ENCODE measurements at places on chromosomes 13 and 19.

GRCh38 chr13:61600360-61601033 is 184.8 kb upstream of the PCDH20 start:
- no peak for DNase-seq

DNA sequence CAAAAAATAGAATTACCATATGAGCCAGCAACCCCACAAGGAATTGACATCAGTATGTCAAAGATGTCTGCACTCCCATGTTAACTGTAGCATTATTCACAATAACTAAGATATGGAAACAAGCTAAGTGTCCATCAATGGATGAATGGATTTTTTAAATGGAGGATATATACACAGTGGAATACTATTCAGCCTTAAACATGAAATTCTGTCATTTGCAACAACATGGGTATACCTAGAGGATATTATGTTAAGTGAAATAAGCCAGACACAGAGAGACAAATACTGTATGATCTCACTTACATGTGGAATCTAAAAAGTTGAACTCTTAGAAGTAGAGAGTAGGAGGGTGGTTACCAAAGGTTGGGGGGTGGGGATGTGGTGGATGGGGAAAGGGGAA is 8.0 kb upstream of the ZNF567 start:
- DNase-seq = no peak

- DNase-seq = no peak
Observed at GRCh38 chr13:29754473-29754806, 96.0 kb downstream of the UBL3 start.

DNA sequence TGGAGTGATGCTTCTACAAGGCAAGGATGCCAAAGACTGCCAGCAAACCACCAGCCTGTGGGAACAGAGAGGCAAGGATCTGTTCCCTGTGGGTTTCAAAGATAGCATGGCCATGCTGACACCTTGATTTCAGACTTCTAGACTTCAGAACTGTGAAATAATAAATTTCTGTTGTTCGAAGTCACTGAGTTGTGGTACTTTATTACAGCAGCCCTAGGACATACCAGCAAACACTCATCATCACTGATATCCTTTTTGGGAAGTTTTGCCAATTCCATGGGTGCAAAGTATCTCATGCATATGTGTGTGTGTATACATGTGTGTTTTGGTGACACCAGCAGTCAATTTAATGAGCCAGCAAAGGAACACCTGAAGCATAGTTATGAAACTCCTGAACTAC is 21.0 kb downstream of the LMO7 start:
- DNase-seq = no peak

DNA sequence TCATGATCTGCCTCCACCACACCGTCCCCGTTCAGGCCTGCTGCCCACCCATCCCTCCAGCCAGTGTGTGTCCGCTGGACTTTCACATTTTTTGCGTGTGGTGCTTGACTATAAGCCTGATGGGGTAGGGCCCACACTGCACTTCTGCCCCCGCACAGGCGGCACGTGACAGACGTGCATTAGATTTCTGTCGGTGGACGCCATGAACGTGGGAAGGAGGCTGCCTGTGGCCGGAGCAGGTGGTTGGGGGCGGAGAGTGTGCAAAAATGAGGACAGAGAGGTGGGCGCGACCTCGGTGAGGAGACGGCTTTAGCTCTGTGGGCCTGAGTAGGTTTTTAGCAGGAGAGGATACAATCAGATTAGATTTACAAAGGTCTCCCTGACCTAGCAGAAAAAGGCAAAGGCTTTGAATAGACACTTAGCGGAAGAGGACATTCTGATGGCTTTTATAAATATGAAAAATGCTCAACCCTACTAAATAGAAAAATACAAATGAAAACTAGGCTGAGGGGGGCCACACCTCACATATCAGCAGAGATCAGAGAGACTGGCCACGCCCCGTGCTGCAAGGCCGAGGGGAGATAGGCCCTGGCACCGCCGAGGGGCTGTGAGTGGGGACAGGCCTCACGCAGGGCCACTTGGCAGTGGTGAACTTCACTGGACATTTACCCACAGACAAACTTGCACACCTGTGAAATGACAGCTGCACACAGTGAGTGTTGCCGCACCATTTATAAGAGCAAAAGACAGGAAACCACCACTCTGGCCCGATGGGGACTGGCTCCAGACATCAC is 25.4 kb downstream of the PAK4 start:
- no peak for DNase-seq

GRCh38 chr19:453606-454005 is 7.2 kb downstream of the SHC2 start:
- DNase-seq = no peak

GRCh38 chr19:57949702-57950101 is 2.2 kb upstream of the ZNF256 start:
- DNase-seq = no peak

GRCh38 chr19:30335306-30335886 is 36.8 kb upstream of the ZNF536 start:
- DNase-seq = no peak

All from type B pancreatic cell (in vitro differentiated cells).